ENCODE measurements at places on chromosomes 6 and 20. TPM values are rescaled to one million over a fixed set of nuclear protein-coding genes. Genes with fewer than 3 reads are reported as not detected.

SLC44A4 gene
- 44.9 TPM for total RNA-seq

MAK gene
- total RNA-seq = 1.6 TPM

BHLHE23 gene
- total RNA-seq = not detected

FOXA2 gene
- not detected for total RNA-seq

CRISP3 gene
- total RNA-seq = 0.48 TPM

C6orf58 gene
- not detected for total RNA-seq

GJA10 gene
- total RNA-seq = not detected

LY6G5B gene
- total RNA-seq = 20.9 TPM

MAP7 gene
- total RNA-seq = 27.5 TPM

MYLK2 gene
- 0.18 TPM for total RNA-seq

- H3K4me1 ChIP-seq = peaks cover 64% of the 10 kb centered on the region
- peak overlapping the region; percentile 83 for H3K27ac ChIP-seq
- DNase-seq = peak; percentile 72
- H3K4me3 ChIP-seq = no peak overlapping the region
These were observed 2.0 kb downstream of the SMIM29 start for GRCh38 chr6:34246563-34247391.

DNA sequence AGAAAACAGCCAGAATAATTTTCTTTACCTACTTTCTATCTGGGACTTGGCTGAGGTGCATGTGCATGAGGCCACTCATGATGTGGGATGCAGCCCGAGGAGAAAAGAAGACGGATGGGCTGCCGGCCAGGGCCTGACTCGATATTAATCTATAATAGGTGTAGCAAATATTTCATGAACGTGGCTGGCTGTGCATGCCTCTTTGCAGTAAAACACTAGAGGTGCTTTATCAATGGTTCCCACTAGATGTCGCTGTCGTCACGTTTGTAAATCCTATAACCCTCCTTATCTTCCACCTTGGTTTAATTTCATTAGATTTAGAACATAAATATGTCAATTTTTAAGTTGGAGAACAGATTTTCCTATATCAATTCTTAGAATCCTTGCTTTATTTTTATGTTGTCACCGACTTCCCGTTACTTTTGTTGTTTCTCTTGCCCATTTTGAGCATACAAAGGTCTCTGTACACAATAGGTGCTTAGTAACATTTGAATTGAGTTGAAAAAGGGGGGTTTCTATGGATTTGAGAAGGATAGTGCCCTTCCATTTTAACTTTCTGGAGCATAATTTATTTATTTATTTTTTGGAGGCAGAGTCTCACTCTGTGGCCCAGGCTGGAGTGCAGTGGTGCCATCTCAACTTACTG lies 19.6 kb upstream of the FERMT1 start:
- no peak overlapping the region for H3K27ac ChIP-seq
- no peaks in the 10 kb centered on the region for H3K27me3 ChIP-seq
- DNase-seq = peak; percentile 33
- no peaks in the 10 kb centered on the region for H3K4me1 ChIP-seq
- H3K4me3 ChIP-seq = no peak overlapping the region

DNA sequence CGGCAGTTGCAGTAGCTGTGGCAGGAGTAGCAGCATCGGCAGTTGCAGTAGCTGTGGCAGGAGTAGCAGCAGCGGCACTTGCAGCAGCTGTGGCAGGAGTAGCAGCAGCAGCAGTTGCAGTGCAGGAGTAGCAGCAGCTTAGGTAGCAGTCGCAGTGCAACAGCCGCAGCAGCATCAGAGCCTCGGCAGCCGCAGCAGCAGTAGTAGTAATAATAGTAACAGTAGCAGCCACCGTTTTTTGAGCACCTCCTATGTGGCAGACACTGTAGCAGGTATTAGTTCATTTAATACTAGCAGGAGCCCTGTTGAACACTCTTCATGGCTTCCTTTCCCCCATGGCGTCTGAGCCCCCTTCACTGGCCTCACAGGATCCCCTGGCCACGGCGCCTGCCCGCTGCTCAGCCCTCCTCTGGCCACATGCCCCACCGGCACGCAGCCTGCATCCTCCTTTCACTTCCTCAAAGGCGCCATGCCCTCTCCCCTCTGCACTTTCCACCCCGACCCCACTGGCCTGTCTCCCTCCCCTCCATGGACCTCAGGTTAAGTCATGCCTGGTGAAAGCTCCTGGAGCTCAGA lies 19.1 kb upstream of the IRF4 start:
- H3K4me1 ChIP-seq = no peaks in the 10 kb centered on the region
- no peak overlapping the region for H3K27ac ChIP-seq
- H3K4me3 ChIP-seq = no peak overlapping the region
- DNase-seq = no peak

- no peaks in the 10 kb centered on the region for H3K4me1 ChIP-seq
- H3K27me3 ChIP-seq = no peaks in the 10 kb centered on the region
- no peak for DNase-seq
- no peak overlapping the region for H3K4me3 ChIP-seq
- no peak overlapping the region for H3K27ac ChIP-seq
These were observed 111.0 kb upstream of the TFAP2D start for GRCh38 chr6:50602292-50602691.

- no peak for DNase-seq
- H3K36me3 ChIP-seq = no peaks in the 10 kb centered on the region
- no peaks in the 10 kb centered on the region for H3K4me1 ChIP-seq
- H3K27me3 ChIP-seq = no peaks in the 10 kb centered on the region
- no peak overlapping the region for H3K27ac ChIP-seq
- no peak overlapping the region for H3K4me3 ChIP-seq
These were observed 31.8 kb upstream of the PDE7B start for GRCh38 chr6:135819665-135820064.

DNA sequence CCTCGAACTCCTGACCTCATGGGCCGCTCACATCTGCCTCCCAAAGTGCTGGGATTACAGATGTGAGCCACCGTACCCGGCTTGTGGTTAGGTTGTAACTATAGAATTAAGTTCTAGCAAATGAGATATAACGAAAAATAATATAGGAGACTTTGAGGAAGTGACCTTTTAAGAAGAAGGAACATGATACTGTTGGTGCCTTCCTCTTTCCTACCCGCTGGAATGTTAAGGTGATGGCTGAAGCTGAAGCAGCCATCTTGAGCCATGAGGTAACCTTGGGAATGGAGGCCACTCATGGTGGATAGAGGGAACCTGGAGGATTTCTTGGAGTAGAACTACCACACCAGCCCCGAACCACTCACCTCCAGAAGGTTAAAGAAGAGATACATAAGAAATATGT lies 48.1 kb upstream of the MDGA1 start:
- H3K4me1 ChIP-seq = no peaks in the 10 kb centered on the region
- DNase-seq = no peak
- H3K27me3 ChIP-seq = no peaks in the 10 kb centered on the region
- no peak overlapping the region for H3K4me3 ChIP-seq

- H3K27me3 ChIP-seq = peaks cover 95% of the 10 kb centered on the region
- no peaks in the 10 kb centered on the region for H3K4me1 ChIP-seq
- H3K36me3 ChIP-seq = no peaks in the 10 kb centered on the region
- DNase-seq = no peak
These were observed 12.9 kb downstream of the SLC17A9 start for GRCh38 chr20:62965363-62965771.

- H3K36me3 ChIP-seq = no peaks in the 10 kb centered on the region
- no peak overlapping the region for H3K4me3 ChIP-seq
- no peaks in the 10 kb centered on the region for H3K4me1 ChIP-seq
These were observed 302.8 kb downstream of the THBS2 start for GRCh38 chr6:168950858-168951214.

DNA sequence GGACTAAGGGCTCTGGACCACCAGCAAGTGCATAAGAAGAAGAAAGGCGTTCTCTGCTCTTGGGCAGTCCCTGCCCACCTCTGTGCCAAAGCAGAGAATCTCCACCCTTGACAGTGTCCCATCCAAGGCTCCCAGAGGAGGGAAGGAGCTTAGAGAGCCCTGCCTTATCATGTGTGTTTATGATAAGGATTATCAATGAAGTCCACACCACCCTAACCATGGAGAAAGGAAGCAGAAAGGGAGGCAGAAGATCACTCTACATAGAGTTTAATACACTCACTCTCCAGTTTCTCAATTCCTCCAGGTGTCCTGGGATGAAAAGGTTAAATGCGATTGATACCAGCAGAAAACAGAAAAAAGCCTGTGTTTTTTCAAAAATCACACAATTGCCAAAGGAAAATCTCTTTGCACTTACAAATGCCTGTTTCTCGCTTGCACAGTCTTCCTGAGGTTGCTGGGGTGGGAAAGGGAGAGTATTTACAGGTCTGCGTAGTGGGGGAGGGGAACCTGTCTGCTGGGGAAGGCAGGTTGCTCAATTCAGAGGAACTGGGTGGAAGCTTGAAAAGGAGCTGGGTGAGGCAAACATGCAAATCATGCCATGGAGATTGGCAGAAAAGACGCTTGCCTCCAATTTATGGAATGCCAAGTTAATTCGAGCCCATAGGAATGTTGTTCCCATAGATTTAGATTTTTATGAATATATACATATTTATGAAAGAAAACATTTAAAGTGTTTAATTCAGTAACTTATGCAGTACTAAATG lies 104.0 kb downstream of the EYA2 start:
- H3K27ac ChIP-seq = no peak overlapping the region
- H3K36me3 ChIP-seq = no peaks in the 10 kb centered on the region
- DNase-seq = no peak

GRCh38 chr20:47950124-47950912 lies 165.0 kb upstream of the SULF2 start:
- no peaks in the 10 kb centered on the region for H3K36me3 ChIP-seq
- H3K4me3 ChIP-seq = no peak overlapping the region
- peak overlapping the region; percentile 95 for H3K27ac ChIP-seq
- H3K4me1 ChIP-seq = peaks cover 42% of the 10 kb centered on the region

- H3K4me1 ChIP-seq = peaks cover 9% of the 10 kb centered on the region
- no peaks in the 10 kb centered on the region for H3K36me3 ChIP-seq
- peak; percentile 85 for DNase-seq
- peak within 1 kb of the TSS; percentile 33 for H3K4me3 ChIP-seq
- H3K27me3 ChIP-seq = no peaks in the 10 kb centered on the region
These were observed at the start of gene PROCR for GRCh38 chr20:35171753-35172433. TSS of gene PROCR (plus strand) at chr20:35172072. CDS start at chr20:35172155, 83 bp downstream.

DNA sequence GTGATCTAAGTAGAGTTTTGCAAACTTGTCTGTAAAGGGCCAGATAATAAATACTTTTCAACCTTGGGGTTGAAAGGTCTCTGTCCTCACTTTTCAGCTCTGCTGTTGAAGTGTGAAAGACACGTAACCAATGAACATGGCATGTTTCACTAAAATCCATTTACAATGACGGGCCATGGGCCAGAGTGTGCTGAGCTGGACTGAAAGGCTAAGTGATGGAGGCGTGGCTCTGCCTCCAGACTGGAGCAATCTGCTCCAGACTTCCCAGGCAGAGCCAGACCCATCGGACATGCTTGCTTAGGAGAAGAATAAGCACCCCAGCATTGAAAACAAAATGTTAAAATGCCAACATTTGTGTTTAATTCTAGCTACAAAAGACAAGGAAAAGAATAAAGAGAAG lies 41.4 kb downstream of the SCAND1 start:
- H3K4me3 ChIP-seq = no peak overlapping the region
- no peaks in the 10 kb centered on the region for H3K4me1 ChIP-seq
- H3K27ac ChIP-seq = no peak overlapping the region
- no peak for DNase-seq

- no peak for DNase-seq
- H3K4me1 ChIP-seq = no peaks in the 10 kb centered on the region
- no peak overlapping the region for H3K4me3 ChIP-seq
- no peaks in the 10 kb centered on the region for H3K27me3 ChIP-seq
- H3K36me3 ChIP-seq = no peaks in the 10 kb centered on the region
- H3K27ac ChIP-seq = no peak overlapping the region
These were observed 100.1 kb downstream of the SMLR1 start for GRCh38 chr6:130927305-130927704.

DNA sequence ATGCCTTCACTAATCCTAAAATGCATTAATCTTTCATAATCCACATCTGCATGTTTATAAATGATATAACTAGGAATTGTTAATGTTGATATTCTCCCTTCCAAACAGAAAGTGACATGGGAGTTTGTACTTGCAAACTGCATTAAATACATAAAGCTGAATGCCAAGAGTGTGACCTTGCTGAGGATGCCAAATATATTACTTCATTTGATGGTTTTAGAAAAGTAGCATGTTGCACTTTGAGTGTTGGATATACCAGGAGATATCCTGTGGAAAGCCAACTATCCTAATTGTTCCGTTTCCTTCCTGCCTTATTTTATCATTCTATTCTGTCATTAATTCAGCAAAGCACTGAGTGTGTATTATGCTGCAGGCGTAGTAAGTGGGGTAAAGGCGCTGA lies 229.8 kb downstream of the TMEM242 start:
- no peak for DNase-seq
- no peak overlapping the region for H3K27ac ChIP-seq
- H3K4me1 ChIP-seq = no peaks in the 10 kb centered on the region
- H3K36me3 ChIP-seq = no peaks in the 10 kb centered on the region
- no peaks in the 10 kb centered on the region for H3K27me3 ChIP-seq
- no peak overlapping the region for H3K4me3 ChIP-seq

GRCh38 chr6:70411542-70412251 lies 1.6 kb upstream of the FAM135A start:
- DNase-seq = no peak
- no peaks in the 10 kb centered on the region for H3K27me3 ChIP-seq
- no peak overlapping the region for H3K4me3 ChIP-seq
- H3K36me3 ChIP-seq = no peaks in the 10 kb centered on the region

DNA sequence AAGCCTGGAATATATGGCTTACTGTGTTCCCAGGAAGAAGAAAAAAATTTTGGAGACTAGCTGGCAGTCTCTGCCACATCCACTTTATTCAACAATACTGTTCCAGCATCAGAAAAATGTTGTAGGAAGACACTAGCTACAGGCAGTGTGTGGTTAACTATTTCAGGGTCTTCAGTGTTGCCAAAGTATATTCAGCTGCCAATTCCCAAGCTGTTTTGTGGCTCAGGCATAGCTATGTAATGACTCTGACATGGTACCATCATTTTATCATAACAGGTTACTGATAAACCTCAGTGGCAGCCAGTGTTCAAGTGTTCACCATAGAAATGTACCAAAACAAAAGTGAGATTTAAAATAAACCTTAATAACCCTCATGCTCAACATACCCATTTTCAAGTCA lies 503.1 kb downstream of the ADGRB3 start:
- no peak for DNase-seq
- no peak overlapping the region for H3K27ac ChIP-seq
- no peak overlapping the region for H3K4me3 ChIP-seq
- H3K36me3 ChIP-seq = no peaks in the 10 kb centered on the region

GRCh38 chr6:132961610-132962009 lies 147.2 kb downstream of the RPS12 start:
- H3K27me3 ChIP-seq = no peaks in the 10 kb centered on the region
- H3K27ac ChIP-seq = peak overlapping the region; percentile 33
- no peak for DNase-seq
- H3K4me1 ChIP-seq = peaks cover 29% of the 10 kb centered on the region
- H3K4me3 ChIP-seq = no peak overlapping the region
- no peaks in the 10 kb centered on the region for H3K36me3 ChIP-seq

DNA sequence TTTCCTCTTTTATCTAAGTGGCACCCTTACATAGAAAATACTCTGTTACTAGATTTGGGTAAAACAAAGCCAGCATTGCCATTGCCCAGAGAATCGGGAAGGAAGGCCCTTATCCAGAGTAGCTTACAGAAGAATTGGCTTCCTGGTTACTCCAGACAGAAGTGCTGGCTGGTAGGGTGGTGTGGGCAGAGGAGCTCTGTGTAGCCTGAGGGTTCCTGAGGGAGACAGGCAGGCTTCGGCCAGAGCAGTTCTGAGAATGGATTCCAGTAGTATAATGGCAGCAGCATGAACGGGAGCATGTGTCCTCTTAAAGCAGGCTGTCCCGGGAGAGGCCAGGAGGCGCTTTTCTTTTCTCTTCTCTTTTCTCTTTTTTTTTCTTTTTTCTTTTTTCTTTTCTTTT lies 11.9 kb downstream of the CUL9 start:
- DNase-seq = no peak
- peaks cover 6% of the 10 kb centered on the region for H3K36me3 ChIP-seq
- no peak overlapping the region for H3K27ac ChIP-seq
- no peak overlapping the region for H3K4me3 ChIP-seq

All from PC-9 (cell line).